Spleen (tissue), 13 donors: ENCODE measurements at places on chromosomes 1 and 21.

- no peak for DNase-seq
Observed at GRCh38 chr1:110718452-110718851, 43.7 kb upstream of the KCNA3 start.

DNA sequence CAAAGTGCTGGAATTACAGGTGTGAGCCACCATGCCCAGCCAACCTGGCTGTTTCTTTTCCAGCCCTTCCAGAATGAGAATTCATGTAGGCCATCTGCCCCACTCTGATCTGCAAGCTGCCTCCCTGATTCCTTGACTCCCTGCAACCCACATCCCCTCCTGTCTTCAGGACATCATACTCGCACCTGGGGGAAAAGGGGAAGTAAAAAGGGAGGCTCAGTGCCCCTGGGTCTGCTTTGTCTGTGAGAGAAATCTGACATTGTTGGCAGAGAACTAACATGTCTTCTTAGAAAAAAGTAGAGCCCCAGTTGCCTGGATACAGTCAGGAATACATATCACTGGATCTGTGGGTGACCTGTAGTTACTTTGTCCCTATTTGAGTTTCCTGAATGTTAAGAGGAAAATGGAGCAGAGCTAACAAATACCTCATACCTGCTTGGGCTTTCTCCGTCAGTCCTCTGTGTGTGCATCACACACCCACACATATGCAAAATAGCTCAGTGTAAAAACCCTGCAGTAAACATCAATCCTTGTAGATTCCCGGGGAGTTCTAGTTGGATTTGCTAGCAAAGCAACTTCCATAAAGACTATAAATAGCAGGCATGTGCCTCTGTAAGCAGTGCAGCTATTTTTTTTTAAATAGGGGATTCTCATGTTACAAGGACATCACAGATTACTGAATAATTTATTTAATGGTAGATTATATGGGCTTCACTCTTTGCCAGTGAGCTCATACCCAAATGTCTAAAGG lies 62.9 kb downstream of the TEX35 start:
- DNase-seq, result no peak

GRCh38 chr1:232487236-232487635 lies 142.7 kb downstream of the SIPA1L2 start:
- no peak for DNase-seq

GRCh38 chr1:229440851-229441537 lies 7.1 kb upstream of the ACTA1 start:
- no peak for DNase-seq

GRCh38 chr21:31416465-31416864 lies 72.4 kb upstream of the TIAM1 start:
- no peak for DNase-seq

- DNase-seq, result peak; percentile 78
Observed at GRCh38 chr1:96845464-96845863, 123.9 kb downstream of the PTBP2 start.

- DNase-seq, result no peak
Observed at GRCh38 chr21:45112371-45112770, 38.0 kb downstream of the ADARB1 start.

- no peak for DNase-seq
Observed at GRCh38 chr1:239771550-239771949, 320.1 kb upstream of the FMN2 start.

- no peak for DNase-seq
Observed at GRCh38 chr21:43936247-43936967, 71.4 kb downstream of the AGPAT3 start.

DNA sequence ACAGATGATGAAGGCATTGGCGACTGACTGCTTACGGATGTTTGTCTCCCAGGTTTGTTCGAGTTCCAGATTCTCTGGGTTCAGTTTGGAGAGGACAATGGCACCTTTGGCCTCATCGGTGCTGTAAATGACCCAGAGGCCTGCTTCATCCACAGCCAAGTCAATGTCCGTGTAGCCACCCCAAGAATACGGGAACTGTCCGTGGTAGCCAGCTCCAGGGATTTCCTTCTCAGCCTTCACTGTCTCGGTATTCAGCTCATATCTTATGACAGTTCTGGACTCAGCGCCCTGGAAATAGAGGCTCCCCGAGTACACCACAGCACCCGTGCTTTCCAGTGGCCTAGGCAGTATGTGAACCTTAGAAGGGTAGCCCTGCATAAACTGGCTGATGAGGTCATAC lies 14.1 kb downstream of the MYOCOS start:
- DNase-seq, result no peak

DNA sequence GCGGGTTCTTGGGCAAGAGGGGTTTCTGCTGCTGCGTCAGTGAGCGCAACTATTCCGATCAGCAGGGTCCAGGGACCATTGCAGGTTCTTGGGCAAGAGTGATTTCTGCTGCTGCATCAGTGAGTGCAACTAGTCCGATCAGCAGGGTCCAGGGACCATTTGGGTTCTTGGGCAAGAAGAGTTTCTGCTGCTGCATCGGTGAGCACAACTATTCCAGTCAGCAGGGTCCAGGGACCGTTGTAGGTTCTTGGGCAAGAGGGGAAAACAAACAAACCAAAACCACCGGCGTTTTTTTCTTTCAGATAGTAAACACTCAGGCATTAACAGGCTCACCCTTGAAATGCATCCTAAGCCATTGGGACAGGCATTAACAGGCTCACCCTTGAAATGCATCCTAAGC lies 32.6 kb downstream of the SPATA6 start:
- no peak for DNase-seq

DNA sequence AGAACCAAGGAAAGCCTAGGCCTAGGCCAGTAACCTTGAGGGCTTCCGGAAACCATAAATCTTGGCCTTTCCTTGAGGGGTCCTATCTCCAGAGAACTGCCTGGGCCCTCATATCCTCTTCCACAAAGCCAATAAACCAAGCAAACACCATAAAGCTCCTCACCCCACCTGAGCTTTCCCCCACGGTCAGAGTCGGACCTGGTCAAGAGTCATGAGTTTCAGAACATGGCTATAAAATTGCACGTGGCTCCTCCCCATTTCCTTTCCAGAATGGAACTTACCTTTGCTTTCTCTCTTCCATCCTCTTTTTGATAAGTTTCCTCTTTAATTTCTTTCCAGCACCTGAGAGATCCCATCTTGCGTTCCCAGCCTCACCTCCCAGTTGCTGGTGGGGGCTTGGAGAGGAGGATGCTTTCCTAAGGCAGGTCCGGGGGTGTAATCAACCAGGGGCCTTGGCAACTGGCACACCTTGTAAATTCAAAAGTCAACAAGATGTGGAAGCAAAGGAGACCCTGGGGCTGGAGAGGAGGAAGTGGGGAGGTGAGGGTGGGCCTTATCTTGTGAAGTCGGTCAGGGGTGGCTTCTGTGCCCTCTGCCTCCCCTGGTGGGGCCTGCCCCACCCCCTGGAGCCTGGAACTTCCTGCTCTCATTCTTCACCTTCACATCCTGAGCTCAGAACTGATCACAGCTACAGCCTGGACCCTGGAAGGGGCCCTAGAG lies 259.9 kb downstream of the FOXD2 start:
- peak; percentile 24 for DNase-seq

DNA sequence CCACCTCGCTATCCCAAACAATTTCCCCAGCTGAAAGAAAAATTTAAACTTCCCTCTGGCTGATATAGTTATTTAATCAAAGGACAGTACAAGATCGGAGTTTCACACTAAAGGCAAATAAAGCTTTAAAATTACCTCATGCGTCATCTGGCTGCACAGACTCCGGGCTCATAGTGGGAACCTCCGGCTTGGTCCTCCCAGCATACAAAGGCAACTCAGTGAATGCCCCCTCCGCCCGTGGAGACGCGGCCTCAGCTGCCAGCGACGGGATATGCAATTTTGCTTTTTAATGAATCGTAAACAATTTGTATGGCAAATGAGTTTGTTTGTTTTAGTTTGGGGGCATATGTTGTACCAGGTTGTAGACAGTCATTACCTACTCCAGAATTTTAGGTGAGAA lies 214.6 kb upstream of the NFIA start:
- DNase-seq, result no peak

DNA sequence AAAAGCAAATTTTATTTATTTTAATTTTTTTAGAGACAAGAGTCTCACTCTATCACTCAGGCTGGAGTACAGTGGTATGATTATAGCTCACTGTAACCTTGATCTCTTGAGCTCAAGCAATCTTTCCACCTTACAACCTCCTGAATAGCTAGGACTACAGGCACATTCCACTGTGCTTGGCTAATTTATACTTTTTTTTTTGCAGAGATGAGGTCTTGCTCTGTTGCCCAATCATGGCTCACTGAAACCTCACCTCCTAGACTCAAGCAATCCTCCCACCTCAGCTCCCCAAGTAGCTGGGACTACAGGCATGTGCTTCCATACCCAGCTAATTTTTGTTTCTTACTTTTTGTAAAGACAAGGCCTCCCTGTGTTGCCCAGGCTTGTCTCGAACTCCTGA lies 49.5 kb downstream of the DR1 start:
- DNase-seq, result no peak

DNA sequence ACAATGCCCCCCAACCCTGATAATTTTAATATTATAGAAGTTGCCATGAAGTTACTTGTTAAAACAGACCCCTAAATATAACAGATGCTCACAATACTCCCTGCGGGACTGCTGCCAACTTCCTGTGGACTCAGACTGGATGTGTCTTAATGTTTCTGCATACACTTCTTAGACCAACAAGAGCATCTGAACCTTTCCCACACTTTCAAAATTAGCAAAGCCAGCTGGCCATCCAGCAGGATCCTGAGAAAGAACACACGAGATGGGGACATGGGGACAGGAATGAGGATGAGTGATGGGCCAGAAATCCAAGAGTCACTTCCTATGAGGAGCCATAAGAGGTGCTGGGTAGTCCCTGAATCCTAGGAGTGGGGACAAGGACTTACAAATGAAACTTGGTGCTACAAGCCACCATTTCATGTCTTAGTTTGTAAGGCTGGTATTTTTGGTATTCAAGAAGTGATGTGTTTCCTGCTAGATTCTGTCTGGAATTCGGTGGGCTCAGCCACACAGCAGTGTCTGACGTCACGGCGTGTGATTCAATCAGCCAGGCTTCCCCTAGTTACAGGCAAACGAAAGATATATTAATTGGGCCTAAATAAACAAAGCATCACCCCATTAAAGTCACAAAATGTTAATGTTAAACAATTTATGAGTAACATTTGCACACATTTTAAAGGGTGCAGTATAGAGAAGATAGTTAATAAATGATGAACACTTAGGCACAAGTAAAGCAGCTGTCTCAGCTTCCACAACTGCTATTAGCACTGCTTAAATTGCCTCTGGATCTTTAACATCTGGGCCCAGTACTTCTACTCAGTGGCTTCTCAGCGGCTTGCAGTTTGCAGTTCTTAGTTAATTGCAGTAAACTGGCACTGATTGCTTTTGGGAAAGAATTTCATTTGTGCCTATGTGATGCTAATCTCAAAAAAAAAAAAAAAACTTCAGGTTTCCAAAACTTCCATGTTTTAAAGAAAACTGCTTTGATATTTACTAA lies 41.2 kb upstream of the RGS8 start:
- no peak for DNase-seq

DNA sequence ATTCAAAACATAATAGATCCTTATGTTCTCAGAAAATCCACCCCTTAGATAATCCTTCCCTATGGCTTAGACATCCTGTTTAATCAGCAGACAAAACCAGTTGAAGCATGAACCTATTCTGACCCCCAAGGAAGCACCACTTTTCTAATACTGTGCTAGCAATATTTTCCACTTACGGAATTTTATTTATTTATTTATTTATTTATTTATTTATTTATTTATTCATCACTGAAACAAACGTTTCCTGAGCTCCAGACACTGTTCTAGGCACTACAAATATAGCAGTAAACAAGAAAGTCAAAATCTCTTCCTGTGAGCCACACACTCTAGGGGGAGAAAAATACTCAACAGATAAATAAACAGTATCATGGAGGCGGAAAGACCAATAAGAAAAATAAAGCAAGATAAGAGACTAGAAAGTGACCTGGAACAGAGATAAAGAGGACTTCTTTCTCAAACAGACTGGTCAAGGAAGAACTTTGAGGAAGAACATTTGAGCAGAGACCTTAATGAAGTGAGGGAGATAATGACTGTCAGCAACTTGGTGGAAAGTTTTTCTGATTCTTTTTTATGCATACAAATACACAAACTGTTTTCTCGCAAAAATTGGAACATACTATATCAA lies 145.5 kb upstream of the POGK start:
- DNase-seq, result no peak

GRCh38 chr1:94284476-94284875 lies 47.1 kb upstream of the ARHGAP29 start:
- DNase-seq, result no peak

- DNase-seq, result no peak
Observed at GRCh38 chr1:58607391-58607790, 30.3 kb upstream of the TACSTD2 start.

- DNase-seq, result no peak
Observed at GRCh38 chr1:205232127-205232820, 4.5 kb downstream of the TMCC2 start.

GRCh38 chr1:80640978-80641377 lies 1159.8 kb upstream of the ADGRL2 start:
- no peak for DNase-seq

DNA sequence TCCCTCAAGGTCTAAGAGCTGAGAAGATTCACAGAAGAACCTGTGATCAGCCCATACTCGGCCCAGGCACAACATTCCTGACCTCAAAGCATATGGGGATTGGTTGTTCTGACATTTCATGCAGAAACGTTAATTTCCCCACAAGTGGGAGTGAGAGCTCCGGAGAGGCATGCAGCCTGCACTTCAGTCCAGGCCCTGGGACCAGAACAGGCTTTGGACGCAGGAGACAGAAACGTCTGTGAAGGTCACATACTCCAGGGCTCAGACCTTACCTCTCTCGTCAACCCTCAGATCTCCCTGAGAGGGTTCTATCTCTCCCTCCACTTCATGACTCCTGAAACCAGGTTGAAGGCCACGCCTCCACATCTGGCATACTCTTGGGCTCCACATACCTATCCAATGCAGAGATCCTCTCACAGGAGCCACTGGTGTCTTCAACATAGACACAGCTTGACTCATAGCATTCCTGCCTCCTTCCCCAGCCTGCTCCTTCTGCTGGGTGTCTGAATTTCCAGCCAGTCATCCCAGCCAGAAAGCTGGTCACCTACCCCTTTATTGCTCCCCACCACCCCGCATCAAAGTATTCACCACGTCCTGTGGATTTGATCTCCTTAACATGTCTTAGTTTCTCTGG lies 149.2 kb downstream of the OMA1 start:
- DNase-seq, result no peak

GRCh38 chr1:233587958-233588799 lies 25.7 kb upstream of the KCNK1 start:
- DNase-seq, result no peak

DNA sequence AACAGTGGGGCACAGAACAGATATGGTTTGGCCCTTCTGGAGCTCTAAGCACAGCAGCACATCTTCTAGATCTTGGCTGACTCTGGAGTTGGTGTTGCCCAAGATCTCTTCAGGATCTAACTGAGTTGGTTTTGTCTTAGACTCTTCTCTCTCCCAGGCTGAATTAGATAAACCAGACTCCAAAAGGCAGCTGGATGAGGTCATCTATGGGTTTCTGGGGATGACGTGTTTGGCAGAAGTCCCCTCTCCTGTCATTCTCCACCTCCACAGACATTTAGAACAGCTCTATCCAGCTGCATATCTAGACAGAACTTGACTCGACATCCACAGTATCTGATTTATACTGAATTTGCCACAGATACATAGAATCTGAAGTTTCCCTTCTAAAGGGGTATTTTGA lies 75.3 kb downstream of the ST6GALNAC5 start:
- no peak for DNase-seq

GRCh38 chr1:147238053-147238902 lies 4.2 kb upstream of the CHD1L start:
- DNase-seq, result no peak

- no peak for DNase-seq
Observed at GRCh38 chr1:170114906-170115305, 30.9 kb upstream of the NTMT2 start.

- DNase-seq, result peak; percentile 87
Observed at GRCh38 chr1:30911059-30911954, 2.7 kb upstream of the SDC3 start.

GRCh38 chr1:199512037-199512710 lies 515.3 kb upstream of the NR5A2 start:
- no peak for DNase-seq
